ENCODE measurements at places on chromosomes 13 and 19. TPM values are rescaled to one million over a fixed set of nuclear protein-coding genes. Genes with fewer than 3 reads are reported as not detected.

Gene IGFL1
- total RNA-seq: not detected

Gene ZNF99
- not detected for total RNA-seq

Gene S1PR4
- total RNA-seq: not detected

Gene TLE6
- total RNA-seq: 1.8 TPM

Gene SIGLEC6
- not detected for total RNA-seq

Gene KLF5
- total RNA-seq: 0.84 TPM

Gene ZNF724
- 75.1 TPM for total RNA-seq

Gene UBE2L5
- total RNA-seq: not detected

Gene WDR87
- not detected for total RNA-seq

Gene SMAD9
- 1.6 TPM for total RNA-seq

Gene RFPL4A
- not detected for total RNA-seq

Gene AP1M2
- 3.6 TPM for total RNA-seq

Gene ZNF45
- total RNA-seq: 13.1 TPM

Gene NXNL1
- not detected for total RNA-seq

Gene NLRP7
- total RNA-seq: not detected

Gene CEACAM8
- not detected for total RNA-seq

Gene CDK8
- 69.3 TPM for total RNA-seq

Gene CCDC122
- 12.0 TPM for total RNA-seq

Measured in neural progenitor cell (in vitro differentiated cells).